ENCODE measurements at places on chromosomes 12 and 14.

DNA sequence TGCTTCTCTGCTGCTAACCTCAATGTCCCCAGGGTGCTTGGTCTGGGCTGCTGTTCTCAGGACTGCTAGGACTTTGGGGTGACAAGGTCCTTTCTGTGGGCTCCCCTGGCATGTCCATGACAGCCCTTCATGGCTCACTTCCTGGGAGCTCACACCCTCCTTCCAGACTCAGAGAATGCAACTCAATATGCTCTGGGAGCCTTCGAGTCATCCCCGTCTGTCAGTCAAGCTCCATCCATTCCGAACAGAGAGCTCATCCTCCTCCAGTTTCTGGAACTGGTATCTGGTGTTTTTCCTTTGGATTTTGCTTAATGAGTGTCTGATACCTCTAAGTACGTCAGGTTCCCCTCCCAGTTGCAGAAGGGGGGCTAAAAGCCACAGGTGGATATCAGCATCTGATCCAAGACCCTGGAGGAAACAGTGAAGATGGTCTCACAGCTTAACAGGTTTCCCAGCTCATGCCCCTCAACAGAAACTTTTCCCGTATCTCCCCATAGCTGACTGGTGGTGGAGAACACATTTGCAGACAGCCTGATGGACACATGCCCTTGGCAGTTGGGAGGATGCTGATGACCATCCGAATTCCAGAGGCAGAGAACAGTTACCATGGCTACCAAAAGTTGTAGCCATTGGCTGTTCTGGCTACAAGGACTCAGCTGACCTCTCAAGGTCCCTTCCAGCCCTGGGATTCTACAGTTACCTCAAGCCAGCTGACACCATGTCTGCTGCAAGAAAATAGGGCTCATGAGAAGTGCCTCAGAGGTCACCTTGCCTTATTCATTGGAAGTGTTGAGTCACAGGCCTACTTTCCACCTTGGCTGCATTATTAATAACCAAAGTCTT lies 9.5 kb upstream of the RAB35 start:
- no peak for DNase-seq

DNA sequence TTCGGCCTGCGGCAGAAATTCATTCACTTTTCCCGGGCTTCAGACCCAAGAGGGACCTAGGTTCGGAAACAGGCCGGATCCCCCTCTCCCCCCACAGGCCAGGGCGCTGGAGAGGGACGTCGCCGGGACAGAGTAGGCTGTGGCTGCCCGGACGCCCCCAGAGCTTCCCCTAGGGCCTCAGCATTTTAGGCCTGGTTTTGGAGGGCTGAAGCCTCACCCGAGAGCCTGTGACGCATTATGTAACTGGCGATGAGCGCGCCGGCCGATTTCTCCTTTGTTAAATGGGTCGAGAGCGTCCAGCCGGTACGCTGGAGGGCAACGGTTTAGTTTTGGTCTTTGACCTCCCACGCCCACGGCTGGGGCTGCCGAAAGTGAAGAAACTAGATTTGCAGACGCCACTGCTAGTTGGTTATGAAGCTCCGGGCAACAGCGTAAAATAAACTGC lies 657 bp downstream of the PEBP1 start:
- DNase-seq, result peak; percentile 13

DNA sequence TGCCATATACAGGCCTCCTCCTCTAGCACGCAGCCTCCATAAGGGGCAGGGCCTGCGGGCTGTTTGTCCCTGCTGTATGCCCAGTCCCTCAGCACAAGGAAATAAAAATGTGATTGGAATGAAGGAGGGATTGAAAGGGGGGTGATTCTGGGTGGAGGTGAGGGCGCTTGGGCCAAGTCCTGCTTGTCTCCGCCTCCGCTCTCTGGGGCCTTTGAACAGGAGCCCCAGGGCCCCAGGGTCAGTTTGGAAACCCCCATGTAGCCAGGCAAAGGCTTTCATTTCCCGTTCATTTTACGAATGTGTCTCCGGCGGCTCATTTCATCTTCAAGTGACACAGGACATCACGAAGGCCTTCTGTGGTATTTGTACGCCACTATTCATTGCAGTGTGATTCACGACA lies 4.5 kb upstream of the CACNA2D4 start:
- no peak for DNase-seq

GRCh38 chr14:63781686-63782085 lies 53.8 kb upstream of the SGPP1 start:
- DNase-seq, result no peak

DNA sequence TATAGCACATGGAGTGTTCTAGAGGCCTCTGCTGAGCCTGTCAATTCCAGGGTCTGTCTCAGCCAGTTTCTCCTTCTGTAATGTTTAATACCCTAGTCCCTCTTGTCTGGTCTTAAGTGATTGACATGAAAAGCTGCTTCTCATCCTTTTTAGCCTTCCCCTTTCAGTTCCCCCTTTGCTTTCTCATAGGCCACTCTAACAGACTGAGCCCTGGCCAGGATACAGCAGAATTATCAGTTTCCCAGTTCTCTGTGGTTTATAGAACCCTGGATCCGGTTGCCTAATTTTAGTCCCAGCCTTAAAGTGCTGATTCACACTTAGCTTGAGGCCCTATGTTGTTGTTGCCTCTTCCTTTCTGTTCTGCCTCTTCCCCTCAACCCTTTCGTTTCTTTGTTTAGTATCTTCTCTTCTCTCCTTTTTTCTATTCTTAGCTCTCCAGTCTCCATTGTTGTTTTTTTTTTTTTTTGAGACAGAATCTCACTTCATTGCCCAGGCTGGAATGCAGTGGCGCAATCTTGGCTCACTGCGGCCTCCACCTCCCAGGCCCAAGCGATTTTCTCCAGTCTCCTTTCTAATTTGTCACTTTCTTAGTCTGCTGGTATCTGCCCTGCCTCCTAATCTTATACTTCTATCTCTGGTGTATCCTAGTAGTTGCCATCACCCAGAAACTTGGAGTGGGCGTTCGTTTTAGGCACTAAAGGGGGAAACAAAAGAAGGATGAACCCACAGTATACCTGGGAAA lies 2.9 kb upstream of the BIN2 start:
- peak; percentile 42 for DNase-seq

DNA sequence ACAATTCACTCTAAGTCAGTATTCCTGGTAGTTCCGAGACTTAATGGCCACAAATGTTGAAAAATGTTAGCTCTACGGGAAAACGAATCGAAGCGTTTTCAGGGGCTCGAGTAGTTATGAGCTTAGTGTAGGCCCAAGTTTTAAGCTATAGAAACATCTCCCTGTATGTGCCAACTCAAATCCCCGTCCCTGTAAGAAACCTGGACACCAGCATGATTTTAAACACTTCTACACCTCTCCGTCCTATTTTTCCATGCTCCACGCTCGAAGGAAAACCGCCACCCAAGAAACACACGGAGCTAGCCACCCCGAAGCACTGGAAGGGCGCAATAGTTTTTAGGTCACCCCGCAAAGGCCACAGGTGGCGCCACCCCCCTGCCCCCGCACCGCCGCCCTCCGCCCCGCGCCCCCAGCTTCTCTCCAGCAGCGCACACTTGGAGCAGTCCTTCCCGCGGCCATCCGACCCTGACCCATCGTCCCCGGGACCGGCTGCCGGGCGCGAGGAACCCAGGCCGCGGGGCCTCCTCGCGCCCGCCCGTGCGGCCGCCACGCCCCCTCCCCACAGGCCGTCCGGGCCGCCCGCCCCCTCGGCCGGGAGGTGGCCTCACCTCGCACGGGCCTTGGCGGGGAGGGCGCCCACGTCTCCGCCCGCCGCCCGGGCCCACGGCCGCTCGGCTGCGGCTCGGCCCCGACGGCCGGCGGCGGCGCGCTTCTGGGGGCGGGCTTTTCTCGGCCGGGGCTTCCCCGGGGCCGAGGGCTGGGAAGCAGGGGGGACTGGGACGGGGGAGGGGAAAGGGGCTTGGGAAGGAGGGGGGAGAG lies 522 bp downstream of the R3HDM2 start:
- peak; percentile 17 for DNase-seq

GRCh38 chr12:108722992-108723766 lies 8.1 kb downstream of the CORO1C start:
- DNase-seq, result no peak

GRCh38 chr14:85217412-85217811 lies 312.5 kb upstream of the FLRT2 start:
- no peak for DNase-seq

DNA sequence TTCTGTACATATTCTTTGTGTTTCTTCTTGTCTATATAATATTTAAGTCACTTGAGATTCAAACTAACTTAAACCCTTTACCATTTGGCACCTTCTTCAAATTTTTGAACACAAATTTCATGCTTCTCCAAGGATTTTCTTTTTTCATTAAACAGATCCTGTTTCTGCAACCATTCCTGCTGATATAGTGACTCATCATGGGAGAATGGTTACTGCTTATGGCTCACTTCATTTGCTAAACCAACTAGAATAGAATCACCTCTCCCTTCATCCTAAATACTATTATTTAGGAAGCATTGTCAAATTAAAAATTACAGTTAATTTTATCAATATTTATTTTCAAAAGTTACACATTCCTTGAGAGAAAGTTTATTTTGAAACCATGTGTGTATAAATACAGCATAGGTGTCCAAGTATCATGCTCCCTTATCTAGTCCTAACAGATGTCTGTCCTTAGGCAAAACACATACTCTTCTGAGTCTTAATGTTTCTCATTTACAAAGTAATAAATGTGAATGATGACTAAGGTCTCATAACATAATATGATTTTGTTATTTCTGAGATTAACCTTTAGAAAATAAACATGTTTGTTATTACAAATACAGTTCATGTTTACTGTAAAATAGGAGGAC lies 40.7 kb downstream of the PLCZ1 start:
- no peak for DNase-seq

DNA sequence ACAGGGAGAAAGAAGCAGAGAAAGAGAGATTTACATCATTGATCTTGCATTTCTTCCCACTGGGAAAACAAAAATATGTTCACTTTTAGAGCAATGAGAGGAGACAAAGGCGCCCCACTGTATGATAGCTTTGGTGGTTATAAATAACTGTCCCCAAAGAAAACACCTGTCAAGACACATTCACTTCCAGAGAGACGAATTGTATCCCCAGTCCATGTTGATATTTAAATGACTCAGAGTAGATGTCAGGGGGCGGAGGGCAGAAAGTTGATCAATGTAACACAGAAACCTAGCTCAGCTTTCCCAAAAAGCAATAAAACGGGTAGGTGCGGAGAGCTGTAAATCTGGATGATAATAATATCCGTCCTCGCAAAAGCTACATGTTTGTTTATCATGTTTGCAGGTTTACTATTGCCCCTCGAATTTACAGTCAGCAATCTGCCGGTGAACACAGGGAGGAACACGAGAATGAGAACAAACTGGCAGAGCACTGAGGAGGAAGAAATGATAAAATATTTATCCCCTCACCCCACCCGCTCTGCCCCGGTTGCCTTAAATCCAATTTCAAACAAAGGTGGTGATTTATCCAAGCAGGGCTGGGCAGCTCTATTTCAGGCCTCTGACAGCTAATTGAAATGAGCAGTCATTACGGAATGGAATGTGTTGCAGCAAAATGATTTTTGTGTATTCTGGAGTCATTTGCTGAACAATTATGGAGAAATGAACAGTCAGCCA lies 84.4 kb downstream of the CMKLR1 start:
- DNase-seq, result no peak

GRCh38 chr14:45838597-45838996 lies 585.6 kb upstream of the MIS18BP1 start:
- no peak for DNase-seq

- DNase-seq, result peak; percentile 79
These were observed 57.9 kb downstream of the PPP2R5C start for GRCh38 chr14:101819251-101819990.

DNA sequence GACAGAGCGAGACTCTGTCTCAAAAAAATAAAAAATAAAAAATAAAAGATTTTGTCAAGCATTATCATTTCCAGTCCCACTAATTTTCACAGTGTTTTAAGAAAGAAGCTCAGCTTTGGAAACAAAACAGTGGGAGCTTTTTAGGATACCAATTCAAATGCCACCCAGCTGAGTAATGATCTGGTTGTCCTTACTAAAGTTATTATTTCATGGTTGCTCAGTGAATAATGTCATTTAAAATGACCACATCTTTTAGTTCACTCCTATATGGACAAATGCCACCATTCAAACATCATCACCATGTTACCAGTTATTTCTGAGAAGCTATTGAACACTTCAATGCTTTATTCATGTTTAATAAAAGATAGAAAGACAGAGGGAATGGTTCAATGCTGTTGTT lies 365.0 kb downstream of the CCER1 start:
- DNase-seq, result no peak

DNA sequence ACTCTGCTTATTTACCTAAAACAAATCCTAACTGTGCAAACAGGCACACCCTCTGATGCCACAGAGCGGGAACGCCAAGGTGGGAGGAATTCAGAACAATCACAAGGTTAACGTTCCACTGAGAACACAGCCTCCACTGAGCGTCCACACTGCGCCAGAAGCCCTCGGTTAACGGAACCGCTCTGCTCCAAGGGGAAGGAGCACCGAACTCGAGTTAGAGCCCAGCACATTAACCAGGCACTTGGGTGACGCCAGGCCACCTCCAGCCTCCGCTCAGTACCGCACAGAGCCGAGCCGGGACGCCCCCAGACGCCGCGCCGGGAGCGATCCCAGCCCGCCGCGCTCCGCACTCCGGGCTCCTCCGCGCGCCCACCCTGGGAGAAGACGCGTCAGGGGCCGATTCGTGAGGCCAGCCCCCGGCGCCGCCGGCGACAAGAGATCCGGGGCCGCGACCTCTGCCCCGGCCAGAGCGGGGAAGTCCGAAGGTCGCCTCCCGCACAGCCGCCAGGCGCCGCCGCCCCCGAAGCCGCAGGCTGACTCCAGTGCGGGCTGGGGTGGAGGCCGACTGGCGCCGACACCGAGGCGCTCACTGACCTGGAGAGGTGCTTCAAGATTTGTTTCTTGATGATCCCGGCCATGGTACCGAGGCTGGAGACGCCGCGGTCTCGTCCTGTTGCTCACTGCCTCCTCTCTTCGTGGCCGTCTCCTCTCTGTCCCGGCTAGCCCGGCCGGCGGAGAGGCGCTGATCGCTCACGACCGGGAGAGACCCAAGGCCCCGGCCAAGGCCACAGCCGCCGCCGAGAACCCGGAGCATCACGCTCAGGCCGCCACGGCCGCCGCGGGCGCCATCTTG lies 450 bp downstream of the BLTP3B start:
- peak; percentile 12 for DNase-seq

GRCh38 chr12:49916129-49916919 lies 12.6 kb upstream of the FAIM2 start:
- no peak for DNase-seq

GRCh38 chr14:83023369-83023768 lies 1489.7 kb upstream of the SEL1L start:
- DNase-seq, result no peak

All from CD4-positive, alpha-beta T cell treated with Interleukin-6 at 100 ng/mL for 8 hours (primary cell).